Right renal cortex interstitium (tissue), 3 donors: ENCODE measurements at places on chromosomes 6 and 20. TPM values are rescaled to one million over a fixed set of nuclear protein-coding genes. Genes with fewer than 3 reads are reported as not detected.

The CALHM4 gene
- polyA plus RNA-seq, result 1.1 TPM

DNA sequence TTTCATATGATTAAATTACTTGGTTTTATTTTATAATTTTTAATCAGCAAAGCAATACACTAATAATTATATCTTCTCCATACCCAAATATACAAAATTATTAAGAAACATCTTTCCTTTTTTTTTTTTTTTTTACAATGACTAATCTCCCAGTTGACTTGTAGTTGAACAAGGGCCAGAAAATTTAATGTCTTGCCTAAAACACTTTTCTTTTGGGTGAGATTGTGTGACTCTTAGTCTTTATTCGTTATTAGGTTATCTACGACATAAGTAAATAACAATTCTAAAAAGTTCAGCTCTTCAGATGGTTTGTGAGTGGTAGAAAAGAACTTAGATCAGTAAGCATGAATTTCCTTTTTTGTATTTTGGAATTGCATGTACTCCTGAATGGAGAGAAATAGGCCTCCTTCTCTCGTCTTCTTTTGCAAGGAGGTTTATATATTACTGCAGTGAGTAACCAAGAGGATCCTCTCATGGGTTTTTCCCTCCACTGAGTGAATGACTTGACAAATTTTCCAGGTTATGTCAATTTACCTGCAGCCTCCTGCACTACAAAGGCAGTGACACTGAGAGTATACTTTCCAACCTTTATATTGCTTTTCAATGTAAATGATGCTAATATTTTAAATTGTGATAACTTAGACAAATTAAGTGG lies 364.5 kb upstream of the CITED2 start:
- no peak for DNase-seq

DNA sequence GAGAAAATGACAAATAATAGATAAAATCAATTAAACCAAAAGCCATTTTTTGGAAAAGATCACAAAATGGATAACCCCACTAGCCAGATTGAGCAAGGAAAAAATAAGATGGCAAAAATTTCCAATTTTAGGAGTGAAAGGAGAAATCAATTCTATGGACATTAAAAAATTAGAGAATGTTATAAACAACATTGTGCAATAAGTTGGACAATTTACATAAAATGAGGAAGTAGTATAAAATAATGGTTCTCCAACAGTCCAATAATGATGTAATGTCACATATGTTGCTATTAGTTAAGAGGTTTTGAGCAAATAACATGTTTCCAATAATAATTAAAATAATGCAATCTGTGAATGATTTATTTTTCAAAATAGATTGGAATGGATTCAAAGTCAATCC lies 3.1 kb upstream of the SNAP91 start:
- DNase-seq, result no peak

- DNase-seq, result no peak
These were observed 214.8 kb upstream of the GRIK2 start for GRCh38 chr6:101178748-101179147.

The TTLL9 gene
- polyA plus RNA-seq, result 2.7 TPM

DNA sequence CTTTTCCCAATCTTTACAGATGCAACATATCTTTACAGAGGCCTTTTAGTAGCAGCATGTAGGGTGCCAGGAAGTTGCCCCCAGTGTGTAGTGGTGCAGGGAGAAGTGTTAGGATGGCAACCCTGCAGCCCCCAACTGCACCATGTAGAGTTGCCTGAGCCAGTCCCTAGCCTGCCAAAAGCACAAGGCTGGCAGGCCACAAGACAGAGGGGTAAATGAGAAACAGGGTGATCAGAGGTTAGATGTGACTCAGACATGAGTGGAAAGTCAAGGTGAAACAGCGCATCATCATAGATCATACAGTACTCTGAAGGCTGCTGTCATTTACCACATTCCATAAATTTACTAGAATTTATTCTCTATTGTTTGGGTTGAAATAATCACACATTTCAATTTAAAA lies 467.5 kb downstream of the PRKN start:
- DNase-seq, result no peak
